ENCODE measurements at places on chromosomes 4 and X.

GRCh38 chr4:28248269-28248668 is 1387.6 kb downstream of the STIM2 start:
- no peak for DNase-seq

DNA sequence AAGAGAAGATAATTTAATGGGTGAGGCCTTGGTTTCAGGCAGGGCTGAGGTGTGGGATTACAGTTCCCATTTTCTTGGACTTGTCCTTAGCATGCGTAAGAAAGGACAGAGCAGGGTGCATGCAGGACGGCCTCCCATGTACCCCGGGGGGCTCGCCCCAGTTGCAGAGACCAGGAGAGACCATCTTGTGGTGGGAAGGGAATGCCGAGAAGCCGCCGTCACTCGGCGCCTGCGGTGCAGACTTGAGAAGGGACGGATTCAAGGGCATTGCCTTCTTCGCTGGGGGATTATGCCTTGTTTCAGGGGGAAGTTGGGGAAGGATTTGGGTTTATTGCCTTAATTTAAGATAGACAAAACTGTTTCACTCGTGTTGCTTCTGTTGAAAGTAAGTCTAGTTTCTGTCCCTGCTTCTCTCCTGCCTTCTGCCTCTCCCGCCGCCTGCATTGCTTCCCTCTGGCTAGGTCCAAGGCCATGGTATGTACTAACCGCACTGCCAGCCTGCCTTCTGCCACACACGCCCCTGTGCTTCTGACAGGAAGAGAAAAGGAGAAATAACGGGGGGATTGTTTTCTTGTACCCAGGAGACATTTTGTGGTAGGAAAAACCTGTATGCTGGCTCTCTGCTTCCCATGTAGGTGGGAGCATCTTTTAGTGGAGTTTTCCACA is 175.9 kb downstream of the DCLK2 start:
- DNase-seq, result no peak

- no peak for DNase-seq
Measured at GRCh38 chr4:8168832-8169598, 10.4 kb upstream of the ABLIM2 start.

DNA sequence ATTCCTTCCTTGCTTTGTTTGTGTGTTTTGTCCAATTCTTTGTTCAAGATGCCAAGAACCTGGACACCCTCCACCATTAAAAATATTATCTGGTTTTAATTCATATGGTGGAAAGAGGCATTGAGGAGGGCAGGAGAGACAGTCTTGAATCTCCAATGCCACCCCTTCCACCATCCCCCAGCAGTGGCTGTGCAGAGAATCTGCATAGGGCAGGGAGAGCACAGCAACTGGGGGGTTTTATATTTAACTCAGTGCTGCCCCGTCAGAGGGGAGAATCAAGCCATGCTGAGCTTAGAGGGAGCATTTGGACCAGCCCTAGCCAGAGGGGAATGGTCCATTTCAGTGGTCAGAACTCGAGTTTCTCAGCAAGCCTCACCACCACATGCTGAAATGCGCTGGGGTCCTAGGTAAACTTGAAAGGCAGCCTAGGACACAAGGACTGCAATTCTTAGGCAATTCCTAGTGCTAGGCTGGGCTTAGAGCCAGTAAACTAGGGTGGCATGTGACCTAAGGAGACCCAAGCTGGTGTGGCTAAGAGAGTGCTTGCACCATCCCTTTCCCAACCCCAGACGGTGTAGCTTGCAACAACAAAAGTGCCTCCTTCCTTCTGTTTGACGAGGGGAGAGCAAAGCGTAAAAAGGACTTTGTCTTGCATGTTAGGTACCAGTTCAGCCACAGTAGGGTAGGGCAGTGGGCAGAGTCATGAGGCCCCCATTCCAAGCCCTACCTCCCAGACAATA is 34.2 kb downstream of the CCDC158 start:
- DNase-seq, result no peak

DNA sequence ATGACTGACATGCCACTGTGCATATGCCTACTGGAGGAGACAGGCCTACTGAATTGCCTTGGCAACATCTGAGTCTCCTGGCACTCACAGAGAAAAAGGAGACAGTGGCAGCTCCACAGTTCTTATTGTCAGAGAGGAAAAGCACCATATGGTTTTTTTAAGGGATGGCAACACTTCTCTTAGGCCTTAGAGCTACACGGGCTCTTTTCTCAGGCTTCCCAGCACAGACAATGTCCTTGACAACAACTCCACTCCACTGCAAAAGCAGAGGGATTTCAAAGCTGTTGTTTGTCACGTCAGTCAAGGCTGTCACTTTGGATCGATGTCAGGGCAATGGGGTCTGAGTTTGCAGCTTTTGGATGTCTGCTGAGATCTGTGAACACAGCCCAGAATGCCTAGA is 4.7 kb upstream of the CLCN4 start:
- DNase-seq, result no peak

- DNase-seq, result no peak
Measured at GRCh38 chr4:108543359-108543968, 76.9 kb upstream of the RPL34 start.

- no peak for DNase-seq
Measured at GRCh38 chrX:16628946-16629595, 20.9 kb upstream of the S100G start.

DNA sequence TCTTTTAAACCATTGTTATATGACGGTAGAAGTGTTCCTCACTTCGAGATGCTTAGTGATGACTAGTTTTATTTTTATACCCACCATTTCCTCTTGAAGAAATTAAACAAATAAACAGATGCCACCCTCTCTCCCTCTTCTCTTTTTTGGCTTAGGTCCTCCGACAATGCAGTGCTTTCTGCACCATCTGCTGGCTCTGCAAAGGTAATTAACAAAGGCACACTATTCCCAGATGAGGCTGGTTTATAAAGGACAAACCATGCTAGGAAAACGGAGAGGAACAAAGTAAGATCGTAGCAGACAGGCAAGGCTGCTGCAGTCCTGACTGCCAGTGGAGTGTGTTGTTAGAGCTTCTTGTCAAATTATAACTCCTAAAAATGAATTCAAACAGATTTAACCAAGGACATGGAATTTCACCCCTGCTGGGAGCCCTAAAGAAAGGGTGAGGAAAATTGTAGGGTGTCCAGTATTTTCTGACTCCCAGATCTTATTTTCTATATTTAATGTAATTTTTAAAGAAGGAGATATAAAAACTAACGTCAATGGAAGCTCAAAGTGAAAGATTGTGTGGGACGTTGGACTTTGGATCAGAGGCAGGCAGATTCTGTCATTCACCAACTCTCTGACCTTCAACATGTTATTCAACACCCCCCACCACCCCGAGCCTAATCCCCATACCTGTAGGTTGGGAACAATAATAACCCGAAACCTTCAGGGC is 142.1 kb downstream of the CPEB2 start:
- no peak for DNase-seq

Measured in stimulated activated CD4-positive, alpha-beta T cell treated with anti-CD3 and anti-CD28 coated beads, Interleukin-12 subunit alpha, Interleukin-12 subunit beta, amount 100 ng/mL, for 48 hours (primary cell).